ENCODE measurements at places on chromosomes 11 and 22.

DNA sequence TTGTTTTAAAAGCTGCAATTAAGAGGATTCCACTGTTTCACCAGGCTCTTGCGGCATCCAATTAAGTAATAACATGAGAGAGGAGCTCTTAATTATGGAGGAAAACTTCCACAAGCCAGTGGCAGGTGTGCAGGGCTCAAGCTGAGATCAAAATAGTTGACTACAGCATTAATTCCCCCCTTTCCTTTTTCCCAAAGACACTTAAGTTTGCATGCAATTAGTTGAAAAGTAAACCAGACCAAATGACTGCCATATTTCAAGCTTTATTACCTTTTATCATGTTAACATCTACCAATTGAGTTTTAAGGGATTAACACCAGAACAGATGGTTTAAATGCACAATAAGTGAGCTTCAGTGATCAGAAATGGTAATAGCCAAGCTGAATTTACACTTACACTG is 32.1 kb downstream of the FAM168A start:
- DNase-seq, result no peak

DNA sequence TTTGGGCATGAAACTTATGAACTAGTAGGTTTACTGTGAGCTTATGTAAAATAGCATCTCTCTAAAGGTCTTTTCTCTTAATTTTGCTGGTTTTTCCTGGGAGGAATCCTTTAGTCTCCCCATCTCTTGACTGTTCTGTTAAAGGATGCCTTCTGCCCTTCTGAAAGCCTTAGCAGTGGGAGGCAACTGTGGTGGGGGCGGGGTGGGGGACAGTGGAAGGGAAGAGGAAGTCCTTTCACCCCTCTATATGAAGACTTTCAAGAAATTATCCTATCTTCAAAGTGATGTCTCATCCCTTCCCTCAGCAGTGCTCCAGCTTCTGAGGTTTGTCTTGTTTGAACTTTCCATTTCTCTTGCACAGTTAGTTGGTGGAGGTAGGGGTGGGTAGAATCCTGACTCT is 73.1 kb downstream of the ELP4 start:
- DNase-seq, result no peak

- DNase-seq, result no peak
These were observed 707.7 kb downstream of the OPCML start for GRCh38 chr11:132824642-132825041.

- no peak for DNase-seq
These were observed 31.6 kb downstream of the CTTN start for GRCh38 chr11:70429724-70430521.

GRCh38 chr11:61201476-61201875 is 1.8 kb upstream of the PGA3 start:
- DNase-seq, result no peak

DNA sequence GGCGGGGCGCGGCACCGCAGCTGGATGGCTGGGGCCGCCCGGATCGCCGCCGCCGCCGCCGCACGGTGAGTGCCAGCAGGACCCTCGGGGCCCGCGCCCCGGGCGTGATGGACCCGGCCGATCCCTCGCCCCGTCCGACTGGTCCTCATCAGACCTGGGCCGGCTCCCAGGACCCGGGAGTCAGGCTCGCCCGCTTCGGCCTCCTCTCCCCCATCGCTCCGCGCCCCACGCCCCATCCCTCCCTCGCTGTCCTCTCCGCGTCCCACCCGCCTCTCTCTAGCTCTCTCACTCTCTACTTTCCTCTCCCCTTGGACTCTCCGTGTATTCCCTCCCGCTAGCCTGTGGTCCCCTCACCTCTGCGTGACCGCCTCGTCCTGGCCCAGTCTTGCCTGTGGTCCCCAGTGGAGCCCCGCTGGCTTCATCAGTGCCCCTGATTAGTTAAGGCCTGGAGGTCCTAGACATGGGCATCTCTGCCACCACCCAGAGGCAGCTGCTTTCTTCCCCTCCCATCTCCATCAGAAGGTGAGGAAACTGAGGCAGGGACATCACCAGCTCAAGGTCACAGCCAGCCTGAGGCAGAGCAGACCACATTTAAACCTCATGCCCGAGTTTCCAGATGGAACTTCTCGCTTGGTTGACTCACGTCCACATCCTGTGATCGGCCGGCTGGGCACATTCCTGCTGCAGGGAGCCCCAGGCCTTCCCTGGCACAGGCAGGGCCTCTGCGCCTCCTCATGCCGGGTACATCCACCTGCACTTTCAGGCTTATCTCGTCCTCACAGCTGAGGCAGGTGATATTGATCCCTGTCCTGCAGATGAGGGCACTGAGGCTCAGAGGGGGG is 429 bp downstream of the SLC39A13 start:
- peak; percentile 88 for DNase-seq

Data from cardiac fibroblast (primary cell).